ENCODE measurements at places on chromosomes 6 and 20.

DNA sequence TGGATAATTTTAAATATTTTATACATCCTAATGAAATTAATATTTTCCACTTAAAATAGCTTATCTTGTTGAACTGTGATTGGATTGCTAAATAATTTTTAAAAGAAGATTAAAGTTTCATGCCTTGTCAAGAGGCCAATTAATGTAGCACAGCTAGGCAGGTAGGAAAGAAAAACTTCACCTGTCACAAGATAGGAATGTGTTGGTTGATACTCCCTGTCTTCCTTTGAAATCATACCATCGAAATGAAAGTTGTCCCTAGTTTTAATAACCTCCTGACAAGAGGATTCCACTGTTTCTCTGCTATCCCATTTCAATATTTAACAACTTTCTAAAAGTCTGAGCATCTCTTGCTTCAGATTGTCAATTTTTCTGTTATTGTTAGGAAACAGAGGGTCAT lies 80.8 kb downstream of the BMP6 start:
- DNase-seq: no peak

DNA sequence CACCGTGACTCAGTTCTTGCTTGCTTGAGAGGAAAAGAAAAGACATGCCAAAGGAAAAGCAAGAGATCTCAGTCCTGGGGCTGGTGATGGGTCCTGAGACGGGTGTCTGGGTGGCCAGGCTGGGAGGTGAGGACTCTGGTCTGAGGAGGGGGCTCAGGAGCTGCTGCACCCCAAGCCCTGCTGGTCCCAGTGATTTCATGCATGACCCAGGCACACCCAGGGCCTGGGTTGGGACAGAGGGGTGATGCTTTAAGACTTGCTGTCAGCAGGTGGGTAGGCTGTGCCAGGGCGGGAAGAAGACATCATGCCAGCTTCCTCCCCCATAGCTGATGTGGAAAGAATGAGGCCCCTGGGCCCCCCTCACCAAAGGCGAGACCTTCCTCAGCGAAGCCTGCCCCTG lies 65.1 kb upstream of the PMEPA1 start:
- DNase-seq: no peak

- no peak for DNase-seq
Observed at GRCh38 chr6:128482642-128483041, 37.8 kb downstream of the PTPRK start.

- no peak for DNase-seq
Observed at GRCh38 chr6:104434519-104434918, 425.2 kb downstream of the HACE1 start.

- DNase-seq: no peak
Observed at GRCh38 chr6:1617466-1618310, 8.0 kb downstream of the FOXC1 start.

GRCh38 chr6:28558629-28559028 lies 32.9 kb downstream of the GPX5 start:
- DNase-seq: peak; percentile 20

Data from NCI-H2081 (cell line).